ENCODE measurements at places on chromosomes 5 and 9. TPM values are rescaled to one million over a fixed set of nuclear protein-coding genes. Genes with fewer than 3 reads are reported as not detected.

DNA sequence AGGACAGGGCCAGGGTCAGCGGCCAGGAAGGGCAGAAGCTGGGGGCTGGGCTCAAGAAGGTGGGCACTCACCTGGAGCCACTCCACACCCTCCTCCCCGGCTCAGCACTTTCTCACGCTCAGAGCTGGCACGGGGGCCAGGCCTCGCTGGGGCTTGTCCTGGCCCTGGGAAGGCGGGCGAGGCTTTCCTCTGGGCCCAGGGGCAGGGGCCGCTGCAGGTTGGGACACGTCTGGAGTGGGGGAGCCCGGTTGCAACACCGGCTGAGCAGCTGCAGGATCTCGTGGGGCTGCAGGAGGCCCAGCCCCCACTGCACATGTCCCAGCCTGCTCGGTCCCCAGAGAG is 38.9 kb upstream of the EGFL7 start:
- no peak for DNase-seq

GRCh38 chr9:89402695-89403427 is 84.6 kb downstream of the SECISBP2 start:
- no peak for DNase-seq

DNA sequence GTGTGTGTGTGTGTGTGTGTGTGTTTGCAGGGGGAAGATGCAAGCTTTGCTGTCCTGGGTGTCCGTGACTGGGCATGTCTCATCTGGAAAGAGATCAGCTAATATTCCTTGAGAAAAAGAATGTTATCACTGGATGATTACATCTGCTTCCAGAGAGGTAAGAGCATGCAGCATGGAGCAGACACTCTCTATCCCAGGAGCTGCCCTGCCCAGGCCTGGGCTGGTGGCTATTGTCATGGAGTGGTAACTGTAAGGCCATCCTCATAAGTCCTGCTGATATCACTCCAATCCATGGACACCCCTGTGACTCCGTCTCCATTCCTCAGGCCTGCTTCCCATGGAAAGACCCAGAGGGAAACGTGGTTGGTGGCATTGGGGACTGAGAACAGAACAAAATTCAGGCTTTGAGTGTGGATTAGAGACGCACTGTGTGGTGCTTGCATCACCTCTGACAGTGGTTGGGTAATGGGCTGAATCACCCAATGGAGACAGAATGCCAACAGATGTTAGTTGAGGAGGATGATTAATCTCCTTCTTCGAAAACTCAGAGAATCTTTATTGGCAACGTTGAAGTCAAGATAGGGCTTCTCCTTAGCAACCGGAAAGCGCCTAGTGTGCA is 52.0 kb upstream of the KCNIP1 start:
- DNase-seq = peak; percentile 31

DNA sequence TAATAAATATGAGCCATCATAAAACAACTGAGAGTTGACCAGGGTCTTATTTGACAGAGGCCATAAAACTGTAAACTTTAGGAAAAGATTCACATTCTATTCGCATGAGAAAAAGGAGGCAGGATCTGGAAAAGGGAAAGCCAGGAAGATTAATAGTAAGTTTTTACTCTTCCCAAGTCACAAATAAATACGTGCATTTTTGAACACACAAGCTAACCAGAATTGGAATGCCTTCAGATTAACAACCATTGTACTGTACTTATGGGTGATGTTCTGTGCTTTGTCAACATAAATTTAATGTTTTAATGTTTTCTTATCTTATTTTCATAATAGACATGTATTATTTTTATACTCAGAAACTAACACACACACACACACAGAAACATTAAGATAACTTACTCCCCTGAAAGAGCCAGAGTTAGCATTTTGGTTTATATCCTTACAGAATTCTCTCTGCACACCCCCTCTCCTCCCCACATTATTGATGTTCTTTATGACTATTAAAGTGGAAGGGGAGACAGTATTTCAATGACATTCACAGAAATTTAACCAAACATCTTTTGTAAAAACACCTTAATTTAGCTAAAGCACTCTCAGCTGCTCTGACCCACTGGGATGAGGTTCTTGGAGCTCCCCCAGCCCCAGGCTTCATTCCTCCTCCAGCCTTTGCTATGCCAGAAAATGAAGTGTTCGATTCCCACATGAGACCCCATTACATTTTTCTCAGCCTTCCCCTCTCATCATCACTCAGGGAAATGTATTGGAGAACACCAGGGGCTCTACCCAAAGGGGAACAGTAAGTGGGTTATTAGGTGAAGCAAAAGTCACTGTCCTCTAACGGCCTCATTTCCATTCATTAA is 155.5 kb downstream of the ESM1 start:
- DNase-seq = no peak

DNA sequence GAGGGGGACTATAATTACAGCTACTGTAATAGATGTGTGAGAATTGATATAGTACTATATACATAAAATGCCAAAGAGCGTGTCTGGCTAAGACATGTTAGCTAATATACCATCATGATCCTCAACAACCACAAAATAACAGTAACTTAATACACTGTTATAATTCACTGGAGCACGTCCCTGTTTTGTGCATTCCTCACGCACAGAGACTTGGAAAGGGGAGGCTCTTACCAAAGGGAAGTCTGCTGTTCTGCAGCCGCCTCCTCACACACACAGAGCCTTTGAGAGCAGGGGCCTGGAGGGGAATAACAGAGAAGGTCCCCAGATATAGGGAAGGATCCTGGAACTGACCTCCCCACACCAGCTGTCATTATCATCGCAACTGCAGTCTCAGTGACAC is 97.3 kb downstream of the ANKRD18A start:
- no peak for DNase-seq

- no peak for DNase-seq
Observed at GRCh38 chr9:88916894-88917293, 74.4 kb upstream of the S1PR3 start.

DNA sequence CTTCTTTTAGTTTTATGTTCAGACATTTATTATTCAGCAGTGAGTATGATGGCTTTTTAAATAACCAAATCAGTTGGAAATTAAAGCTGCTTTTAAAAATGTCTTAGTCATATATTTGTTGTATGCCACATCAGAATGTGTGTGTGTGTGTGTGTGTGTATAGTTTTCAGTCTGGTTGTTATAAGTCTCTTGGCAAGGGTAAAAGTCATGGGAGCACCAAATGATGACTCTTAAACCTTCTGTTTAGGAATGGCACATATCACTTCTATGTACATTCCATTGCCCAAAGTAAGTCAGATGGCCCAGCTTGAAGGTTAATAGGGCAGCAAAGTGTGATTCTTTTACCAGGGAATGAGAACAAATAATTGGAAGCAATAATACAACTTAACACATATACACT is 135.9 kb downstream of the RNF180 start:
- no peak for DNase-seq

GRCh38 chr5:69367697-69368279 is 1.5 kb downstream of the AK6 start:
- no peak for DNase-seq

DNA sequence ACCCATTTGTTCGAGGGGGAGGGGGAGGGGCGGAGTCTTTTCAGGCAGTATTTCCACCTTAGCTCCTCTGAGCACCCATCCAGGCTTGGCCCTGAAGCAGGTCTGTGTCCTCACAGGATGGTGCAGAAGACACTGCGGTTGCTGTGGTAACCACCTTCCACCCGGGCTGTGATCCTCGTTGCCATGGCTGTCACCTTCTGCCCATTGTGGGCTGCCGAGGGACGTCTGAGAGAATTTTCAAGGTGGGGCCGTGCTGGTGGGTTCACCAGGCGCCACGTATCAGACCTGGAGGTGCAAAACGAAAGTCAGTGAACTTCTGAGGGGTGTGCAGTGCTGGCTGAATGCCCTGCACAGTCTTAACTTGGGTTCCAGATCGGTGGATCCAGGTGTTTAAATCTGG is 26.7 kb downstream of the POLR1E start:
- DNase-seq = no peak

GRCh38 chr5:128613766-128614165 is 75.7 kb upstream of the FBN2 start:
- DNase-seq = no peak

DNA sequence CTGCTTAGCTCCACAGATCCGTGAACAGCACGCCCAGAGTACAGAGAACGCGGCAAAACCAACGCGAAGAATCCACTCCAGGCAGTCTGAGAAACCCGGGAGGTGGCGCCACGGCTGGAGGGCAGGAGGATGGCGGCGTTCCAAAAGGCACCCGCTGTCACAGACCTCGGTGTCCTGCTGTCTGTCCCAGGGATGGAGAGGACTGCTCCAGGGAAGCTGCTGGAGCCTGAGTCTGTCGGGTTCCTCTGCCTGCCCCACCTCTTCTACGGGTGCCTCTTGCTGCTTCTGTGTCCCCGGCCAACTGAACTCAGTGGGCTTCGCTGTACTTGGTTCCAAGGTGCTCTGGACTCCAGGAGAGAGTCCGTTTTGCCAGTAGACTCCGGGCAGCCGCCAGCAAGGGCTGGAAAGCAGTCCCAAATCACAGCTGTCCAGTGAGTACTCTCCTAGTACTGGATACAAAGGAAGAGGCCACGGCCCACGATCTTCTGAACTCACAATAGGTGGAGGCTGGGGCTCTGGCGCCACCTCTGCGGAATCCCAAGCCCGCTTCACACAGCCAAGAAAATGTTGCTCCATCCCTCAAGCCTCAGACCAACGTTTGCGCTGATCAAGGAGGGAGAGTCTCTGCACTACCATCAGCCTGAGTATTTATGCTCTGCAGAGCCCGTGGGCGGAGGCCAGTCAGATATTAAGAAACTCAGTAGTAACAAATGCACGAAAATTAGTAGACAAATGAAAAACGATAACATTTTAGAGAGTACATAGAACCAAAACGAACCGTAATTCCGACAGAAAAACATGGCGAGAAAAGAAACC is 440 bp downstream of the ANXA2R start:
- peak; percentile 80 for DNase-seq

DNA sequence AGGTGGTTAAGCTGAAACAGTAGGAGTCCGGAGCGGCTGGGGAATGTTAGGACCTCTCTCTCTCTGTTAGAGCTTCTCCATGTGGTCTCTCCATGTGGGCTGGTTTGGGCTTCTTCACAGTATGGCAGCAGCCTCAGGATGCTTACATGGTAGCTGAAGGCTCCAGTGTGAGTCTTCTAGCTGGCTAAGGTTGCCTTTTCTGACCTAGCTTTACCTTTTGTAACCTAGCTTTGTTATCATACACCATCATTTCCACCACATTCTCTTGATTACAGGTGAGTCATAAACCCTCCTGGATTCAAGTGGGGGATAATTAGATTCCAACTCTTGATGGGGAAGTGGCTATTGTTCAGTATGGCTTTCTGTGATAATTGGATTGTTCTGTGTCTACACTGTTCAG is 98.5 kb downstream of the MTREX start:
- DNase-seq = no peak

- DNase-seq = no peak
Observed at GRCh38 chr9:117927354-117927753, 223.2 kb downstream of the TLR4 start.

- no peak for DNase-seq
Observed at GRCh38 chr9:101342595-101342994, 42.2 kb downstream of the BAAT start.

- DNase-seq = no peak
Observed at GRCh38 chr9:7960320-7961050, 160.9 kb upstream of the DMAC1 start.

- no peak for DNase-seq
Observed at GRCh38 chr5:162638849-162639248, 571.3 kb downstream of the GABRG2 start.

- DNase-seq = no peak
Observed at GRCh38 chr5:167261309-167262100, 1029.9 kb upstream of the WWC1 start.

DNA sequence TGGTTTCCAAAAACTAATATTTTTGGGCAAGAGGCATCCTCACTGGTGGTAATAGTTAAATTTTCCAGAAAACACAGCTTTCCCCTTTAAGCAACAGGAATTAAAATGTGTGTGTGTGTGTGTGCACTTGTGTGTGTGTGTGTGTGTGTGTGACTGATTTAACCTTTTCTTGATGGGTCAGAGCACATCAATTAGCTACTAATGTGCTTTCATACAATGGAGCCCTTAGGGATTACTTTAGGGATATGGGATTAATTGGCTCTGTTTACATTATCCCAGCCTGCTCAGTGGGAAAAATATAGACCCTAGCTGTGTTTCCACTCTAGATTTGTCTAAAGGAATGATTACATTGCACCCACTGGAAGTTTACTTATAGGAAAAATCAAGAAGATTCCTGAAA is 6.5 kb downstream of the PLCXD3 start:
- DNase-seq = no peak

DNA sequence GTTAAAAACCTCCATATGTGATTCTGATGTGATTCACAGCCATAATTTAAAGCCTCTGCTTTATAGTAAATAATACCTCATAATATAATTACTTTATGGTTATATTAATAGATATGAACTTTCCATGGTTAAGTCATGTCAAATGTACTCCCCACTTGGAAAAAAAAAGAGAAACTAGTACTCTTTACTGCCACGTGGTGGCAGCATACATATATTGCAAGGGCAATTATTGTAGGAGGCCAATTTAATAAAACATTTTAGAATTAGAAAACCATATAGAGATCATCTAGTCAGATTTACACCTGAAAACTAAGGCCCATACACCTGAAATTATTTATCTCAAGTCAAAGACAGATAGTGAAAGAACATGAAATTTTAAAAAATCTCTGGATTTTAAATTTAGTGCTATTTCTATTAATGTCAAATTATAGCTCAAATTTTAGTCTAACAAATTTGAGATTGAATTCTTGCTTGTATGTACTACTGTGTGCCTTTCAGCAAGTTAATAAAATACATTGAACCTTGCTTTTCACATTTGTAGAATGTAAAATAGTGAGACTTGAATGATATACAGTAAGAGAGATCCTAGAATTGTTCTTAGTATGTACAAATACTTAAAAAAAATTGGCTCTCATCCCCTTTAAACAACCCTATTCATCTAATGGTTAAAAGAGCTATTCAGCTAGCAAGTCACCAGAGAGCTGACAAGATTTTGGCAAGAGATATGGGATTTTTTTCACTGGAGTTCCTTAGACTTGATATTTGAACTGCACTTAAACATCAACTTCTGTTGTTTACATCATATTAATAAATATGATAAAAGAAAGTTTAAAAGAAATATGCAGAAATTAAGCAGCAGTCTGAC is 603.8 kb downstream of the TLE4 start:
- peak; percentile 35 for DNase-seq

DNA sequence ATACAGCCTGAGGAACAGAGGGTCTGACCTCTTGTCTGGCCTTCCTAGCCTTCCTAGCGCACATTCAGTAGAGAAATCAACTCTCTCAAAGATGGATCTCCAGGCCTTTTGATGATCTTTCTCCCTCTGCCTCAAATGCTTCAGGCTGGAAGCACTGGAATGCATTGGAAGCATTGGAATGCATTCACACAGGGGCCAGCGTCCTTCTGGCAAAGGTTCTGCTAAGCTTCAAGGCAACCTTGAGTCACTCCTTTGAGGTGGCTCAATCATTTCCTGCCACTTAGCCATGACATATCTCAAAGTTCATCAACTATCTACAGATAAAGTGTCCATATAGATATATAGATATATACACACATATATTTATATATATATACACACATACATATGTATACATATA is 42.9 kb downstream of the OR2K2 start:
- DNase-seq = no peak

UNC5A gene
- not detected for total RNA-seq

MAMDC2 gene
- not detected for total RNA-seq

TRPM3 gene
- total RNA-seq = 0.03 TPM

SLC25A2 gene
- total RNA-seq = 0.11 TPM

PCDHGA8 gene
- total RNA-seq = 0.32 TPM

HAVCR2 gene
- total RNA-seq = 0.05 TPM

TMEM215 gene
- not detected for total RNA-seq

SLC45A2 gene
- total RNA-seq = not detected

FER gene
- total RNA-seq = 31.2 TPM

IRX1 gene
- total RNA-seq = not detected

SCGB3A1 gene
- not detected for total RNA-seq

NR6A1 gene
- 1.0 TPM for total RNA-seq

Data from SJSA1 (cell line).